ENCODE measurements at places on chromosomes 3 and 15.
A peak's percentile ranks its signal among the peaks of the same experiment; 100 is the strongest.

DNA sequence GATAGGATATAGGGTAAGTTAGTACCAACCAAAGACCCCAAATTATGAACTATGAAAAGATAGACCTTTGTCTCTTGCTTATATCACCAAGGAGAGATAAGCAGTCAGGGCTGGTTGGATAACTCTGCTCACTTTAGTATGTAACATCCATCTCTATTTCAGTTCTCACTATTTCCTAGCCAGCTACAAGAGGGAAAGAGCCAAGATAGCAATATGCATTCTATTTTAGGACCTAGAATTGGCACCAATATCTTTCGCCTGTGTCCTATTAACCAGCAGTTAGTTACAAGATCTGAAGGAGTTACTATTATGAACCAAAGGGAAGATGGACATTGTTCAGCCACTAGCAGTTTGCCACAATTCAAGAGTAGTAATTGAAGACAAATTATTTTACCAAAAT lies 457.5 kb downstream of the NSUN3 start:
- no peak for DNase-seq

GRCh38 chr3:40615110-40615915 lies 90.6 kb downstream of the ZNF621 start:
- DNase-seq: no peak

DNA sequence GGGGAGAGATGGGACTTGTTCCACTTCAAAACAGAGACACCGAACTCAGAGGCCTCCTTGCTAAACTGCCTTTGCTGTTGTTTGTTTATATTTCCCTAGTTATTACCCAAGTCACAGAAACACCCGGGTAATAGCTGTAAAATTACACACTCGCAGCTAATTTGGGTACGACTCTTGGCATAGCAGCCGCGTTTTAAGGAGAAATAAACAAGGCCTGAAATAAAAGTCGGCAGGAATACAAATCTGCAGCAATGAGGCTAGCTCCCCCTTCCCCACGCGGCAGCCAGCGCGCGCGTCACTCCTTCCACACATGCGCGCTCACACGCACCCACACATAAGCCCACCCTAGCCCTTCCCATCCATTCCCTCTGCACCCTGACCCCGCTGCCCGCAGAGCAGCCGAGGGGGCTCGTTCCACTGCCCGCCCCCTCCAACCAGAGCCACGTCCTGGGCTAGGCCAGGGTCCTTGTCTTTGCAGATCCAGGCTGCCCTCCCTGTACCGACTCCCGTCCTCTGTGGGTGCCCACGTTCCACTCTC lies 67.3 kb downstream of the LINGO1 start:
- DNase-seq: no peak

- DNase-seq: peak; percentile 51
These were observed 107.8 kb downstream of the MYRIP start for GRCh38 chr3:39917065-39917773.

DNA sequence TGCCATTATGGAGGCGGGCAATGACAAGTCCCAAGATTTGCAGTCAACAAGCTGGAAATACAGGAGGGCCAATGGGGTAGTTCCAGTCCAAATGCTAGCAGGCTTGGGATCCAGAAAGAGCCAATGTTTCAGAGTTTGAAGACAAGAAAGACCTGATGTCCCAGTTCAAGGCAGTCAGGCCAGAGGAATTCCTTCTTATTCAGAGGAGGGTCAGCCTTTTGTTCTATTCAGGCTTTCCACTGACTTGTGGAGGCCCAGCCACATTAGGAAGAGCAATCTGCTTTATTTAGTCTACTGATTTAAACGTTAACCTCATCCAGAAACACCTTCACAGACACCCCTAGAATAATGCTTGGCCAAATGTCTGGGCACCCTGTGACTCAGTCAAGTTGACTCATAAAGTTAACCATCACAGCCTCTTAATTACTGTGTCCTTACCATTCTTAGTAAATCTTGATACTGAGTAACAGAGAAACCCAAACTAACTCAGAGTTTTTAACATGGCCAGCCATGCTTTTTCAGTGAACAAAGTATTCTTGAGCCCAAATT lies 50.9 kb upstream of the NPHP3 start:
- DNase-seq: no peak

DNA sequence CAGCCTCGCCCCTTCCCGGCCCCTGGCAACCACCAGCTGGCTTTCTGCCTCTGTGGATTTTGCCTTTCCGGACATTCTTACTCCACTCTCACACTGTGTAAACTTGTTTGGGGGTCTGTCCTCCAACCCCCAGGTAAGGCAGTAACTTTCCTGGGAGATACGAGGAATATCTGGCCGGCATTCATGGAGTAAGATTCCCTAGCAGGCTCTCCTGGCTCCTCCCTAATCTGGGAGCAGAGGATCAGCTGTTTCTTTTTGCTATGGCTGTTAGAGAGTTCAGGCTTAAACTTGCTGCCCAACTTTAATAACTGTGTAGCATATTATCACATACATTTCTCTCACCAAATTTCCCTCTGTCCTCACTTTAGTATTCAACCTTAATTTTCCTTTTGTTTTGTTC lies 64.3 kb downstream of the IGF2BP2 start:
- DNase-seq: no peak

DNA sequence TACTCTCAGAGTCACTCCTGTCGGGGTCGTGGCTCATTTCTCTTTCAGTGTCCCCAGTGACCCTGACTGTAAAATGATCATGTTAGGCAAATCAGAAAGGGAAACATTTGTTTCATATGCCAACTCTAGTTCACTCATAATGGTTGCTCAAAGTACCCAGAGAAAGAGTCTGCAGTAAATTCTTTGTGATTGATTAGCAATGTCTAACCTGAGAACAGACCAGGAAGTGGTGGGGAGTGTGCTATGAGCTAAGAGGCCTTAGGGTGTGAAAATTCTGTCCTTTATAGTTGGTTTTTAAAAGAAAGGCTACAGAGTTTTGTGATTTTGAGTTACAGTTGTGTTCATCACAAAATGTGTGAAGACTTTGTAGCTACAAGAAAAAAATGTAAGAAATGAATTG lies 108.9 kb downstream of the EDEM1 start:
- no peak for DNase-seq

DNA sequence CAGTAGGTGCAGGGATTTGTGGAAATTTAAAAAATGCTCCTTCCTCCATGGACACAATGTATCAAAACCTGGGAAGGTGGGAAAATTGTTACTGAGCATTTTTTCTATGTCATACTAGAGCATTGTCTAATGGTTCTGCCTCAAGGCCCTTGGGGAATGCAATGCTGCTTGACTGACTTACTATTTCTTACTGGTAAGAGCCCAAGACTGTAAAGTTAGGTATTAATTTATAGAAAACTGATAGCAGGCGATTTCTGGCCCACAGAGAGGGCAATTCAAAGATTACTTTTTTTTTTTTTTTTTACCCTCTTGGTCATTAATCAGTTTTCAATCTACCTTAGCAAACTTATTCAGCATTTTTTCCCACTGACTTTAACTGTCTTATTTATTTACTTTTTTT lies 38.5 kb upstream of the MRPL3 start:
- DNase-seq: peak; percentile 42

GRCh38 chr15:99197856-99198255 lies 51.5 kb downstream of the TTC23 start:
- peak; percentile 51 for DNase-seq

DNA sequence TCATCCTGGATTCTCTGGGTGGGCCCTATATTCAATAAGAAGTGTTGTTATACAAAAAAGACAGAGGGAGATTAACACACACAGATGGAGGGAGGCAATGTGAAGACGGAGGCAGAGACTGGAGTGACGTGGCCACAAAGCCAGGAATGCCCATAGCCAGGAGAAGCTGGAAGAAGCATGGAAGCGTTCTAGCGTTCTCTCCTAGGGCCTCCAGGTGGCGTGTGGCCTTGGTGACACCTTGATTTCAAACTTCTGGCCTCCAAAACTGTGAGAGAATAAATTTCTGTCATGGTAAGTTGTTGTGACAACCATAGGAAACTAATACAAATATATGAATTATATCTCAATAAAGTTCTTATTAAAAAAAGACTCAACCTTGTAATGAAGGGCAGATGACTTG lies 21.3 kb downstream of the THBS1 start:
- no peak for DNase-seq

DNA sequence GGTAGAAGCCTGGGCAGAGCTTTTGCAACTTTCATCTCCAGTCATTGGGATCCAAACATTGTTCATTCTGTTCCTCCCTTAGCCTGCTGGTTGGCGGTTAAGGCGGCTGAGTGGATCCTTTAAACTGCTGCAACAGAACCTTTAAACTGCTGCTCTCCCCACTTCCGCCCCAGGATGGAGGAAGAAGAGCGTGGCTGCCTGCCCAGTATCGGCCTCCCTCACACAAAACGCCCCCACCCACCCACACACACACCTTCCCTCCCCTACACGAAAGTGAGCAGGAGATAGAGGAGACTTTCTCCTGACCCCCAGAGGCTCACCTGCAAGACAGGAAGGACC lies 460 bp upstream of the ZMAT3 start:
- no peak for DNase-seq

DNA sequence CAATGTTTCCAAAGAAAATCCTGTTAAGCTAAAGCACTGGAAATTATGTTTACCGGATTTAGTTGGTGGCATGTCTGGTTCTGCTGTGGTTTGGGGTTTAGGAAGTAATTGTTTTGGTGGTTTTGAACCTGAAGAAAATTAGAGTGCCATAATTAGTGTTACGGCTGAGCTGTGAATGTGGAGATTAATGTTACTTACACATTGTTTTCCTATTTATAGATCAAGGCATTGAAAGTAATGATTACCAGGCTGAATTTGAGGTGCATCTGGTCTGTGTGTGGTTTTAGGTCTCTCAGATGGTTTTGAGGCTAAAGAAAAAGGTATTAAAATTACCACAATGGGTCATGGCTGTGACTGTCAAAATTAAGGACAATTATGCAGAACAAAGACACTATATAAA lies 128.9 kb downstream of the TFG start:
- DNase-seq: no peak

GRCh38 chr3:14283092-14283812 lies 104.6 kb downstream of the LSM3 start:
- no peak for DNase-seq

All from RCC 7860 (cell line).